ENCODE measurements at places on chromosomes 2 and 18.

DNA sequence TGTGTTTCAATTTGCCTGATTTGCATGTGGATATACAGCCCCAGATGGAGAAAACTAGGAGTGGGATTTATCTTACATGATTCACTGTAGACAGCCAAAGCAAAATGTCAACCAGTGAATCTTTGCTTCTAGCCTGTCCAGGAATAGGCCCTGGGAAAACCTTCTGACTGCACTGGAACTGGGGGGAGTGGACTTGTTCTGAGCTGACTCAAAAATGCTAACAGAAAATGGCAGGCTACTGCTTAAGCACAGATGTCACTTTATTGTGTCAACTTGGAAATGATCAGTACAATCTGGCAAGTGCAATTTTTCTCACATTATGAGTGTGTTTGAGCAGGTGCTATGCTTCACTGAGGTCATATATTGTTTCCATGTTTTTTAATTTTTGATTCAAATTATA is 593.7 kb downstream of the NRXN1 start:
- no peak for DNase-seq

DNA sequence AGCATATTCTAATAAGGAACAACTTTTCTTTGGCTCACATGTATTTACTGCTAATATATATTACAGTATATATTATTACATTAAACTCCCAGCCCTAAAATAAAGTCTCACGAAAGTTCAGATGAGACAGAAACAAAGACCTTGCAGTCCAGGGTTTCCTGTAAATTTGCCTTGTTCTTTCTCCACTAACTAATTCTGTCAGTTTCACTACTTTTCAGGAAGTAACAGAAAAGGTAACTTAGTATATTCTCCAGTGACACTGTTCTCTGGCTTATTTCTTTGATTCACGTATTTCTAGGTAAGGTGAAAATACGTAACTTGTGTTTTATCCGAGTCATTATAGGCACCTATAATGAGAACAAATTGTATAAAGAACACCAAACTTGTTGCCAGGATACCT is 35.2 kb downstream of the HDLBP start:
- DNase-seq, result no peak

DNA sequence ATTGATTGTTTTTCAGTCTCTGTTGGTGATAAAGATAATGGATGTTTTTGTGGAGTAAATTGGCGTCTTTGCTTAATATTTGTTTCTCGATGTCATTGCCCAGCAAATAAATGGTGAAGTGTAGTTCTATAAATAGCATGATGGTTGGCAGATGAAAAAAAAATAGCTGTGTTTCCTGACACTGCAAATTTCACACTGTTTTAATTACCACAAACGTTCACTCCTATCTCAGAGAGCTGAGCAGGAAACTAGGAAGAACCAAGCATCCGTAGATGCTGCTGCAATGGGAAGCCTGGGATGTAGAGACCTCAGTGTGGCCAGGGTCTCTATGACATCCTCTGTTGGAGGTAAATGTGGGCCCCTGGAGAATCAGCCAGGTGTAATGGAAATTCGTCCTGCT is 183.2 kb downstream of the CYRIA start:
- DNase-seq, result no peak

DNA sequence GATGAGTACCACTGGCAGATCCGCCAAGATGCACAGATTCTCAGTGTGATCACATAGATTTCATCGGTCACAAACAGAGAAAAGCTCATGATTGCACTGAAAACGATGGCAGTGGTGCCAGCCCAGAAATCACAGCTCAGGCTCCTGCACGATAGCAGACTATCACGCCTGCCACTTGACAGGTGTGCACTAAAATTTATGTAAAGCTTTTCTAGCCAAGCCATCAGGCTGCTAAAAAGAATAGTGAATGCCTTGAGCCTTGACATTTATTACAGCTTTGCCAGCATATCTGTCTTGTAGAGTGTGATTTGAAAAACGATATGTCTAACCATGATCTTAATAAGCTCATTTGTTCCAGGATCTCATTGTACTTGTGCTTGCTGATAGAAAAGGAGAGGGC is 409.5 kb upstream of the CWC22 start:
- no peak for DNase-seq

DNA sequence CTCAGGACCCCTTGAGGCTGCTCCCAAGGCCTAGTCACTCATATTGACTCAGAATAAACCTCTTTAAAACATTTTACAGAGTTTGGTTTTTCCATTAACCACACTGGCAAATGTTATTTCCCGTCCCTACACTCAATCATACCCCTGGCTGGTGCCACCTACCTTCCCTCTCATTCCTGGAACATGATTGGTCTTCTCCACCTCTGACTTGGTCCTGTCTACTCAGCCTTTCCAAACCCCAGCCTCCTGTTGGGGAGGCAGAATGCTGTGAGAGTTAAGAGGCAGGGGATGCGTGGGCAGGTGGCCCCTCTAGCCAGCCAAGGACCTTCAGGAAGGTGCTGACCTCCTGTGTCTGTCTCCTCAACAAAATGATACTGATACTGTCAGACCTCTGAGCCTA is 149.3 kb downstream of the CABLES1 start:
- no peak for DNase-seq

- DNase-seq, result no peak
Measured at GRCh38 chr2:70258532-70258875, 567 bp downstream of the PCYOX1 start.

DNA sequence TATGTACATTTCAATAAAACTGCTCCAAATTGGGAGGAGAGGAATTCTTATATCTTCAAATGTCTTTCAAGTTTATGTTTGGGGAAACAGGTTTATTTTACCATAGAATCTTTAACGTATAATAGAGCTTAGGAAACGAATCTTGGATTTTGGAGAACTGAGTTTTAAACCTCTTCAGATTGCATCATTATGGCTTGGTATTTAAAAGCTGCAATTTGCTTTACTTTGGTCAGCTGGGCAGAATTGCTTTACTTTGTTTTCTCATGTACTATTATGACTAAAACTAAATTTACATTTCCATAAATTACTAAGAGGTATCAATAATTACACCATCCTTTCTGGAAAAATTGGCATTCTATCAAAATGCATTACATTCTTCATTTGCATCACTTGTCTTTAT is 54.6 kb downstream of the BAZ2B start:
- no peak for DNase-seq

DNA sequence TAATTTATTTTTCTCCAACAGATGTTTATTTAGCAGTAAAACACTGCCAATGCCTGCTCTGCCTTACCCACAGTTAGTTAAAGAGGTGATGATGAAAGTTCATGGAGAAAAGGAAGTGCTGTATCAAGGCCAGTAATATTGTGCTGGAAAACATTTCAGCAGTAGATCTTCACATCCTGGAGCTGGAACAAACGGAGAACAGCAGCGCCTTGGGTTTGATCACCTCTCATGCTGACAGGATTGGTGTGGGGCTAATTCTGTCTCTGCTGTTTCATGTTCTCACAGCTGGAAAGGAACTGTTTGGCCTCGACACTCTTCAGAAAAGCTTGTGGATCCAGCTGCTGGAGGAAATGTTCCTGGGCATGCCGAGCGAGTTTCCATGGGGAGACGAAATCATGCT is 61.5 kb upstream of the RPE start:
- no peak for DNase-seq

DNA sequence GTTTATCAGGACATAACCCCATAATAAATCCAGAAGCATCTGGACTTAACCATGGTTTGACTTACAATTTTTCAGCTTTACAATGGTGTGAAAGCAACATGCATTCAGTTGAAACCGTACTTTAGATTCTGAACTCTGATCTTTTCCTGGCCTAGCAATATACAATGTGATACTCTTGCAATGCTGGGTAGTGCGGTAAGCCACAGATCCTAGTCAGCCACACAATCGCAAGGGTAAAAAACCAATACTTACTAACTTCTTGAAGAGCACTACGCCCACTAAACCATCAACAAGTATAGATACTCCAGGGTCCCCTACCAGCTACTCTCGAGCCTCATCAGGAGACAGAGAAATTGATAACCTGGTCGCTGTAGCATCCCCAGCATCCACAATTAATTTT is 71.0 kb upstream of the CCDC150 start:
- no peak for DNase-seq

DNA sequence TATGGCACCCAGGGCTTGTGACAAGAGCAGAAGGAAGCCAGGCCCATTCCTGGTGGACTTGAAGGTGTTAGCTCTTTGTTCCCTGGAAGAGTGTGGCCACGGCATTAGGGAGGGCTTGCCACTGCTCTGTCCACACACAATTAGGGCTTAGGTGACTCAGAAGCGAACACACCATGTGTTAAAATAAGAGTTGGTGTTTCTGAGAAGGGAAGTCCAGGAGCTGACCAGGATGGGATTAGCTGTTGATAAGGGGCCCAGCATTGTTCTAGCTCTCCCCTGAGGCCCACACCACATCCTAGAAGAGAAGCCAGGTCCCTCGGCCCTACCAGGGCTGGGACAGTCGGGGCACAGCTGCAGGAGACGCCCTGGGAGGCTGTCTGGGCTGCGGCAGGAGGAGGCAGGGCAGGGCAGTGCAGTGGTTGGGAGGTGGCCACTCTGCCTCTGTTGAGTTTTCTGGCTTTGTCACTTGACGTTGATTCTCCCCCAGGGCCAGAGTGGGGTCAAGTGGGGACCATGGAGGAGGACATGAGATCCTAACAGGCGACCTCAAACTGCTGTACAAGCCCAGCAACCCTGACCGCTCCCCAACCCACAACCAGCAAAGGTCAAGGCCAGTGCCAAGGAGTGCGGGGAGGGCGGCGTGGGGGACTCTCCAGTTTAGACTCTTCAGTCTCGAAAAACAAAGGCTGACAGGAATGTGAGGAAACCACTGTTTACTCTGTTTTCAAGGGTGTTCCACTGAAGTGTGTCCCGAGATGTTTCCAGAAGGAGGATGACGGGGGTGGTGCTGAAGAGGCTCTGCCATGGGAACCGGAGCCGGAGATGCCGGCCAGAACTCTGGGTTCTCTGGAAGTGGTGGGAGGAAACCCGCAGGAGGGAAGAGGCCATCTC is 16.8 kb downstream of the GNLY start:
- DNase-seq, result no peak

Data from OCI-LY7 (cell line).